T follicular helper cell (primary cell): ENCODE measurements at places on chromosomes 2 and 18.

DNA sequence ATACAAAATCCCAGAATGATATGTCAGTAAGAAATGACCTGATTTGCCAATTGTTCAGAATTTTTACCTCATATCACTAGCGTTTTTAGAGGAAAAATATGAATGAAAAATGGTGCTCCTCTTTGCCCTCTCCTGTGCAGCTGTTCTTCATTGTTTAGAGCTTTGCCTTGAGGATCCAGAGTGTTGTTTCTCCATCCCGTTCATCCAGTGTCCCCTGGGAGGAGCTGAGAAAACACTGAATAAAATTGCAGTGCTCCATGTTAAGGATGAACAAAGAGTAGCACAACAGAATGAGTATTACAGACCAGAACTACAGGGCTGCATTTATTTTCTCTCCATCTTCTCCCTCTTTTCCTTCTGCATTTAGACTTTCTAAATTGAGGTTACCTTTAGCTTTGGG lies 133.1 kb downstream of the ADCYAP1 start:
- no peak for DNase-seq

GRCh38 chr2:224401641-224402342 lies at the start of gene FAM124B:
Gene FAM124B, minus strand, starts transcription at chr2:224402107. Its CDS starts 339 bp downstream, at chr2:224401768.
- no peak for DNase-seq

DNA sequence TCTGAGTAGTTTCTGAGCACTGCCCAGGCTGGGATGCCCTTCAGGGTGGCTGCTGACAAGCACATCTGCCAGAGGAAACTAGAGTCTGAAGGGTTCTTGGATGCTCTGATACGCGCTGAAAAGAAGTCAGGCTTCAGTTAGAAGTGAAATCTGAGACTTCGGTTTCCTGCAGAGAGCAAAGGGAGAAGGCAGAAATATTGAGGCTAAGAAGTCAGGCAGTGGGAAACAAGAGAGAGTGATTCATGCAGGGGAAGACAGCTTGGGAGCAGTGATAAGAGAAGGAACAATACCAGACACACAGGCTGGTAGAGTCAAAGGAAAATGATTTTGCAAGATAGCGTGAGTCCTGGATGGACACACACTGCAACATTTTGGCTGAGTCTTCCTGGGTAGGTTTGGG lies 51.0 kb upstream of the BOD1L2 start:
- no peak for DNase-seq

DNA sequence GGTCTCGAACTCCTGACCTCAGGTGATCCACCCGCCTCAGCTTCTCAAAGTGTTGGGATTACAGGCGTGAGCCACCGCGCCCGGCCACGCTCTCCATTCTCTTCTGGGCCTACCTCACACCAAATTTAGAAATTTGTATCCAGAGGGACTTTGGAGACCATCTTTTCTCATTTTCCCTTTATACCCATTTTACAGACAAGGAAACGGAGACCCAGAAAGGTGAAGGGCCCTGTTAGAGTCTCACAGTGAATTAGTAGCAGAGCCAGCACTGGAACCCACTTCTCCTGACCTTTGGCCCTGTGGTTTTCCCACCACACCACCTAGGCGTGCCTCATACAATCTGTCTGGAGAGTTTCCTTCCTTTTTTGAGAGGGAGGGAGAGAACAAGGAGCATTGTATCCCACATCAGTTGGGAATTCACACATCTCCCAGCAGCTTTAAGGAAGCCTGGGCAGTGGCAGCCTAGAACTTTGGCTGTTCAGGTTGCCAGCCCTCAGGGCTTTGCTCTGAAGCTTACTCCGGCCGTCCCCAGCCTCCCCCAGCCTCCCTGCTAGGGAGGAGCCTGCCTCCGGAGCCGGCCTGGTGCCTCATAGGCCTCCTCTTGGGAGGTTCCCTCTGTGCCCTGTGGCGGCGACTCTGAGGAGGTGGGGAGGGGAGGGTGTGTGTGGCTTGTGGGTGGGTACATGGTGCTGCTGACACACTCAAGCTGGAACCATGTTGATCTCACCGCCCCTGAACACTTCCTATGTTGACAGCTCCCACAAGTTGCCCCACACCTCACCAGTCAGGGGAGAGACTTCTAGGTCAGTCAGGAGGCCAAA lies 13.8 kb downstream of the FOSL2 start:
- DNase-seq = no peak

DNA sequence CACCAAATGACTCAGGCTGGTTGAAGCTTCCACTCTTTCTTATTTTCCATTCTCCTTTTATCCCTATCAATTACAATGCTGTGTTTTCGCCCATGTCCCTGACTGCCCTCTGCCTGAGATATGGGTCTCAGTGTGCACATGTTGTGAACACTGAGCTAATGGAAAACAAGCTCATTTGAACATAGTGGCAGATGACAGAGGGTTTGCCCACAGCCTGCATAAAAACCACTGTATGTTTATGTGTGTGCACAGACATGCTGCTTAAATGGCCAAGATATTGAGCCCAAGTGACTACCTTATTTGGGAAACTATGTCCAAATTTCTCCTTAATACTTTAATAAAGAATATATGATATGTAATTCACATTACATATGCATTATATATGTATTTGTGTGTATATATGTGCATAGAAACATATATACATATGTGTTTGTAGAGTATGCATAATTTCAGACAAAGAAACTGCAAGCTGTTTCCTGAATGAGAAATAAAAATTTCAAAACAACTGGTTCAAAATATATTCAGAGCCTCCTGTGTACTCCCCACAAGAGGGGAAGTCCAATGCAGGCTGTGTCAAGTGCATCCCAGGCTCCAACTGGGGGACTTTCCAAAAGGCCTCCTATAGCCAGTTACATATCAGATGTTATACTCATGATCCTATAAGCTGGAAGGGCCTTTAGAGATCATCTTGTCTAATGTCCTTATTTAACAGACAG lies 92.7 kb upstream of the CD302 start:
- DNase-seq = no peak

- DNase-seq = no peak
Measured at GRCh38 chr2:39696838-39697237, 31.1 kb downstream of the TMEM178A start.

- DNase-seq = no peak
Measured at GRCh38 chr2:88437010-88437409, 15.5 kb downstream of the FOXI3 start.

GRCh38 chr2:74498500-74499266 lies 720 bp downstream of the LBX2 start:
- DNase-seq = no peak

GRCh38 chr2:219643788-219644398 lies 16.5 kb downstream of the SLC4A3 start:
- no peak for DNase-seq
